T-cell (primary cell): ENCODE measurements at places on chromosomes 3 and 15. TPM values are rescaled to one million over a fixed set of nuclear protein-coding genes. Genes with fewer than 3 reads are reported as not detected.

Gene CADPS
- not detected for total RNA-seq

DNA sequence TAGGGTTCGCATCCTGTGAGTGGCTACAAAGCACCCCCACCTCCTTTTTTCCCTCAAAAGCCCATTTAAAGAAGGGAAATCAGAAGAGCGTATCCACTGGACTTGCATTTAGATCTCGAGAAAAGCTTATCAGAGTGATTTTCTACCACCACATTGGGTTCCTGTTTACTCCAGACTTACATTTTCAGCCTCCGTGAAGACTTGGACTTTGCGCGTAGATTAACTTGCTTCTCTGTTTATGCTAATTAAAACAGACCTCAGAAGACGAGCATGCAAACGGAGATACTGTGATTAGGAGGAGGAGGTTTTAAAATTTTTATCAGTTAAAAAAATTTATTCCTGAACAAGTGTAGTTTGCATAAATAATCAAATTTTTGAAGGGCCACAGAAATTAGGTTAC lies 115.7 kb downstream of the AKAP13 start:
- DNase-seq = no peak

DNA sequence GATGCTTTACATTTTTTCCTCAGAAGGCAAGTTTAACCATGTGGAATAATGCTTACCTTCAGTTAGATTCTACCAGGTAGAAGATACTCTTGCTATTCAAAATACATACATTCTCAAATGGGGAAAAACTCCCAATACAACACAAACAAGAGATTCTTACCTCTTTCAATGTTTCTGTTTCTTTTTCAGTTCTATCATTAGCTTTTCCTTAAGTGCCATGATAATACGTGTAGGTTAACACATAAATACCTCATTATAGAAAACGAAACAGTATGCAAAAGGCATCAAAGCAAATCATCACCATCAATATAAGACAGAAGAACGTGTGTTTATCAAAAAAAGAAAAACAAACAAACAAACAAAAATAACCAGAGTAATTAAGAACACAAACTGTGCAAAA lies 300.7 kb upstream of the ROBO1 start:
- no peak for DNase-seq

Gene SIDT1
- 75.5 TPM for total RNA-seq

DNA sequence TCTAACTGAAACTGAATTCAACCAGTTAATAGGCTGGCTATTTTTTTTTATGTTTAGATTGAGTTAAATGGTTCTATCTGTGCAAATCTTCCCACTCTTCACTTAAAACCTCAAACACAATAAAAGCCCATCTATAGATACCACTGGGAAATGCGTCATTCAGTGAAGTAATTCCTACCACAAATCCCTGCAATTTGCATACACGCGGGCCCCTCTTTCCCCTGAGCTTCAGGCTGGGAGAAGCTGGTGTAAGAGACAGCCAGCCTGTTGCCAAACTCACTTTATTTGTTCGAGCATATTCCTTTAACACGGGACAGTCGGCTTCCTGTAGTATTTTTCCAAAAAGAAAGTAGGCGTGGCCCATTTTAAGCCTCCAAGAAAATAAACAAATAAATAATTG lies 26.0 kb upstream of the MCTP2 start:
- no peak for DNase-seq

DNA sequence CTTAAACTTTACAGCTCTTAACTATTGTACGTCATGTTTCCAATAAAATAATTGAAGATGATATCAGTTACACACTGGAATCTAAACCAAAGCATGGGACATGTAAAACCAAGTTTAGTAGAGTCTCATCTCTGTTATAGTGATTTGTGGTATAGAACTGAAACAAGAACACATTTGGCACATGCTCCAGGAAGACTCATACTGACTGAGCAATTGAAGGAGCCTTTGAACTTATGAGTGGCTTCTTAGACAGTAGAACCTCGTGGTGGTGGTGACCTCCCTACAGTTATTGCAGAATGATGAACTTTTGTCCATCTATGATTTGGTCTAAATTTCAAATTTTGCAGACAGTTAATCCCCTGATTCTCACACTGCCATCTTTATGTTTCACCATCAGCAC lies 729.7 kb downstream of the ROBO1 start:
- DNase-seq = no peak
